Activated T-cell treated with anti-CD3 and anti-CD28 coated beads for 24 hours (primary cell): ENCODE measurements at places on chromosomes 11 and 22.

GRCh38 chr22:23269441-23270211 is 89.3 kb downstream of the BCR start:
- no peak for DNase-seq

DNA sequence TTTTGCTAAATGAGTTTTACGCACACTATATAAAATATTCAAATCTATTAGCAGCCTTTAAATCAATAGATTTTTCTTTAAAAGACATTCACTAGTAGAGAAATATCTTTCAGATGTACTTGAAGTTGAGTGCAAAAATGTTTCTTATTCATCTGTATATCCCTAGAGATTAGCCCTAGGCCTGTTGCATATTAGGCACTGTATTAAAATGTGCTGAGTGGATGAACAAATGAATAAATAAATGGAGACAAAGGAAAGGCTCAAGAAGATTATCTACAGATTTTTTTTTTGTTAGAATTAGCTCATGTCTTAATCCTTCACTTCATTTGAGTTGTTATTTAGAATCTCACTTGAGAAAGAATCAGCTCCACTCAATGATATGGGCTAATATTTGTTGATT is 12.0 kb upstream of the MMP13 start:
- no peak for DNase-seq

DNA sequence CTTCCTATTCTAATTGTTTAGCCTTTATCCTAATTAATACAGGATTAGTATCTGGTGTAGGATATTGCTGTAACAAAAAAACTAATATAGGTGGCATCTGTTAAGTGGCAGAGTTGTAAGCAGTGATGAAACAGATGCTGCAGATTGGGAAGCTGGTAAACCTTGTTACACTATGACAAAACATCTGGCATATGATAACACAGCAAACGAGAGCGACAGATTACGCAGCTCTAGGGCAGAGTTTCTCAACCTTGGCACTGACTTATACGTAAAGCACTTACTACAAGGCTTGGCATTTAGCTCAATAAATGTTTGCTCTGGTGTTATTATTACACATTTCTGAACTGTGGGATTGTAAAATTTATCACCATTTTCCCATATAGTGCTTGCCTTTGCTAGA is 137.0 kb downstream of the ATG16L2 start:
- DNase-seq, result no peak

DNA sequence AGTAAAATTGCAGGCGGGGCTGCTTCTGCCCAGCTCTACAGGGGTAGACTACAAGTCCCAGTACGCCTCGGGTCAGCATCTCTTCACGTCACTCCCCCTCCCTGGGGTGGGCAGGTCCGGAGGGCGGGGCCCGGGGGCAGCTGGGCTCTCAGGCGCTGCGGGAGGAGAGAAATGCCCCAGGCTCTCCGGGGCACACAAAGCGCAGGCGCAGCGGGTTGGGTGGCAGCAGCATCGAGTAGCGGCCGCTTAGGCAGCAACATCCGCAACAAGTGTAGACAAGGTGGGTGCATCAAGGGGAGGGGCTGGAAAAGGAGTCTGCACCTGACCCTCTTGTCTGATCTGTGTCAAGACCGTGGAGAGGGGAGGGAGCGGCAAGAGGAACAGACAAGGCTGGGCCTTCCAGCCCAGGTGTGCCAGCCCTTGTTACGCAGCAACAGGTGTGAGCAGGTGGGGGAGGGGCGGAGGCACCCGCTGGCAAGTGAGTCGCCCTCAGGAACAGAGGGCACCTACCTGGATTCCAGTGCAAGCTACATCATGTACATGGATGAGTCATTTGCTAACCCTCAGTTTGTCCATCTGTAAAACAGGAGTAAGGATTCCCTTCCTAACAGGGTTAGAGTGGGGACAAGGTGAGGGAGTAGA is 1.2 kb downstream of the PLEKHB1 start:
- DNase-seq, result peak; percentile 87

GRCh38 chr11:74010306-74011300 is 1.7 kb upstream of the UCP3 start:
- DNase-seq, result no peak

GRCh38 chr11:84819537-84819936 is 807.6 kb downstream of the DLG2 start:
- DNase-seq, result no peak

GRCh38 chr22:32603651-32604540 is 129.3 kb downstream of the FBXO7 start:
- DNase-seq, result no peak

DNA sequence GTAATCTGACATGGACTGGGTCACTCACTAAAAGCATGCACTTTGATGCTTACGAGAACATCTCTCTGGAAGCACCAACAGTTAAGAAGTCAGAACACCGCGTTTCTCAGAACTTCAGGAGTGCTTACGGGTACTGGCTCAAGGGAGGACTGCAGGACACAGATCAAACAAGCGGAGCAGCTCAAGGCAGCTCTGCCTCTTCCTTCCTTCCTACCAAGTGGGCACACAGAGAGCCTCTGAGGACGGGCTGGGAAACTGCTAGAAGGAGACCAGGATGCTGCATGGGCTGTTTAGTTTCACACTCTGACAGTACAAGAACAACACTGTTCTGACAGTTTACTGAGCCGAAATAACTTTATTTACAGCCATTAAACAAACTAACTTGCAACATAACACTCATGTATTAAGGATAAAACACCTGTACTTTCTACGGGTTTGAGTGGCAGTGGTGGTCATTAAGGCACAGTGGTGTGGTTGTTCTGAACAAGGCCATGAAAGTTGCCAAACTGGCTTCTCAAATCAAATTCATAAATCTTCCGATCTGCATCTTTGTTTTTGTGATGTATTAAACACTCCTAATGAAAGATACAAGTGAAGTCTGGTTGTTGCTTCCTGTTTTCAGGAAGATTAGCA is 37.5 kb downstream of the ARFGAP3 start:
- no peak for DNase-seq

GRCh38 chr11:6856871-6857270 is 6.0 kb upstream of the OR10A2 start:
- no peak for DNase-seq

DNA sequence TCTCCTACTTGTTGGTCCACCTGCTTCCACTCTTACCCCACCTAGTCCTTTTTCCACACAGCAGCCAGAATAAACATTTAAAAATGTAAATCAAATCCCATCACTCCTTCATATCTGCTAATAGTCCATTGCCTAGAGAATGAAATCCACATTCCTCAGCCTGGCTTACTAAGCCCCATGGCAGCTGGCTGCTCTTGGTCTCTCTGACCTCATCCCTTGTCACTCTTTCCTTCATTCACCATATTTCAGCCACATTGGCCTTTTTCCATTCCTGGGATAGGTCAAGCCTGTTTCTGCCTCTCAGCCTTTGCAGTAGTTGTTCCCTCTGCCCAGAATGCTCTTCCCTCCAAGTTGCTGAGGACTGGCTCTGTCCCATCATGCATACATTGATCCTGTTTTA is 512.8 kb downstream of the INSC start:
- no peak for DNase-seq

DNA sequence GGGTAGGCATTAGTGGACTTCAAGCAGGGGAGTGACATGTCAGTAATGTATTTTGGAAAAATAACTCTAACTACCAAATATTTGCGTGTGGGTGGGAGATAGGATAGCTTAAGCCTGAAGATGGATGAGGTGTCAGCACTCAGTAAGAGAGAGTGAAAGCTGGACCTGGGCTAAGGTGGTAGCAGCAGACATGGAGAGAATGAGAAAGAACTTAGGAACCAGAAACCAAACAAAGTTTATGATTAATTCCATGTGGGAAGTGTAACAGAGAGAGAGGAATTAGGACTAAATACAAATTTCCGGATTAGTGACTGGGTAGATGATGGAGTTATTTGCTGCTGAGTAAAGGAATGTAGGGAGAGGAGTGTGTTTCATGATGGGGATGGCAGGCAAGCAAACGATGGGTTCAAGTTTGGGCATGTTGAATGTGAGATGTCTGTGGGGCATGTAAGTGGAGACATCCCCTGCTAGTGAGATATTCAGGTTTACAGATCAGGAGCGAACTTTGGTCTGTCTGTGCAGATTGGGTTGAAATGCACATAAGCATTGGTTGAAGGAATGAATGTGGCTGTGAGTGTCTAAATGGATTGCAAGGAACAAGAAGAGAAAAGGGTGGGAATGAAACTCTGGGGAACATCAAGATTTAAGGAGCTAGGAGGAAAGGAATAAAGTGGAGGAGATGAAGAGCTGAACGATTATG is 185.6 kb upstream of the MTMR2 start:
- DNase-seq, result no peak

- no peak for DNase-seq
Observed at GRCh38 chr11:113245216-113245615, 69.2 kb upstream of the TTC12 start.
